ENCODE measurements at places on chromosomes 12 and 14.
A peak's percentile ranks its signal among the peaks of the same experiment; 100 is the strongest.

DNA sequence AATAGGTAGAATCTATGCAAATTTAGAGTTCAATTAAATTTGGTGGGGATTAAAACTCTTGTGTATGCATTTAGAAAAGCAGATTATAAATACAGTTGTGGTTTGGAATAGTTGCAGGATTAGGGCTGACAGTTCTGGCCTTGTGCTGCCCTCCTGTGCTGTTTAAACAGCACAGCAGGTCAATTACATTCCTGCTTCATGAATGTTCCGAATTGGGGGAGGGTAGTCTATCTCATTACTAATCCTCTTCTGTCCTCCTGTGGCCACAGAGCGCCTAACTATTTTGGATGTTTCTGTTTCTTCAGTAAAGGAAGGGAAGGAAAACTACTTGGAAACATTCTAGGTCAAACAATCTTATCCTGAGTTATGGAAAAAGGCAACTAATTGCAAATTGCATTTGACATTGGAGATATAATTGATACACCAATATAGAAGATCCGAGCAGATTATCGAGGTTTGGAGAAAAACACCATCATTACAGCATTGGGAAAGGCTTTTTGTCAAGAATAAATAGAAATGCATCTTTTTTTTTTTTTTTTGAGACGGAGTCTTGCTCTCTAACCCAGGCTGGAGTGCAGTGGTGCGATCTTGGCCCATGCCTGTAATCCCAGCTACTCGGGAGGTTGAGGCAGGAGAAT lies 8.7 kb upstream of the GPR19 start:
- DNase-seq = peak; percentile 94

- DNase-seq = peak; percentile 48
Observed at GRCh38 chr12:11743423-11744409, 94.2 kb downstream of the ETV6 start.

DNA sequence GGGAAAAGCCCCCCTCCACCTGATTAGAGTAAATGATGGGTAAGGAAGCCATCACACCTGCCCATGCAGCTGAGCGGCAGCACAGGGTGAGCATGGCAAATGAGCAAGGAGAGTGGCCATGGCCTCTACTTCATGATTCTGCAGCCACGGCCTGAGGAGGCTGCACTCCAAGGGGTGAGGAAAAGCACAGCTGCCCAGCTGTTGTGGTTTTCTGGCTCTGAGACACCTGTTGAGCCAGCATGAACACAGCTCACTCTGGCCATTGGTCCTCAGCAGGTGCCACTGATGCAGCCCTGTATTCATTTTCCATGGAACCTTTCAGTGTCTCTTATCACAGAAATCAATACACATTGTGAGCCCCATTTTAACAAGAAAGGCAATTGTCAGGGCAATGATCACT lies 707.2 kb downstream of the AACS start:
- DNase-seq = no peak

DNA sequence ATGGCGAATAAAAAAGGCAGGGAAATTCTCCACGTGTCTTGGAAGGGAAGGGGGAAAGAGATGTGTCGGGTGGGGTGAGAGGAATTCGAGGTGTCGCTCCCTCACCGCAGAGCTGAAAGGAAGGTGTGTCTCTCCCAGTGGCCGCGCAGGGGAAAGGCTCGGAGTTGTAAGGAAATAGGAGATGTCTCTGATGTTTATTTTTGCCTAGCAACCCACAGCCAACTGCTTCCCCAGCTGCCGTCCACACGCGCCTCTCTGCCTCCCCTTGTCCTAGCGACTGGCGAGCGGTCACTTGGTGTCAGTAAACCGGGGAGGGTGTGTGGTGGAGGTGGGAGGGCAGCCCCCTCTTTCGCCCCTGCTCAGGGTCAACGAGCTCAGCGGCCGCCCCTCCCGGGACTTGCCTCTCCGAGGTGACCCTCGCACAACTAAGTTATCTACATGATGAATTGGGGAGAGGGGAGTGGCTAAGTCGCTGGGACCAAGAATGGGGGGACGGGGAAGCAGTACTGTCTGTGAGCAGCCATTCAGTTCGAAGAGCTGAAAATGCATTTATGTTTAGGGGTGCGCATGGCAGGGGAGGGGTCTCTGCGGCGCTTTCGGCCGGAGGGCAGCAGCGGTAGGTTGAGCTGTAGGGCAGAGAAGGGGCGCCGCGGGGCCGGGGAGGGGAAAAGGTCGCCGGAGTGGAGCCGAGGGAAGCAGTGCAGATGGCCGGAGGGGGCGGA lies 585 bp upstream of the DYRK2 start:
- peak; percentile 84 for DNase-seq
